NCI-H1092 treated with DMSO at 0.1 percent for 48 hours (cell line): ENCODE measurements at places on chromosomes 6 and 20.

GRCh38 chr6:138498629-138499302, 528 bp downstream of the NHSL1 start:
- no peak for DNase-seq

- no peak for DNase-seq
These were observed 25.0 kb upstream of the NELFCD start for GRCh38 chr20:58956078-58956477.

GRCh38 chr6:139846538-139847456, 472.3 kb upstream of the CITED2 start:
- DNase-seq: no peak

DNA sequence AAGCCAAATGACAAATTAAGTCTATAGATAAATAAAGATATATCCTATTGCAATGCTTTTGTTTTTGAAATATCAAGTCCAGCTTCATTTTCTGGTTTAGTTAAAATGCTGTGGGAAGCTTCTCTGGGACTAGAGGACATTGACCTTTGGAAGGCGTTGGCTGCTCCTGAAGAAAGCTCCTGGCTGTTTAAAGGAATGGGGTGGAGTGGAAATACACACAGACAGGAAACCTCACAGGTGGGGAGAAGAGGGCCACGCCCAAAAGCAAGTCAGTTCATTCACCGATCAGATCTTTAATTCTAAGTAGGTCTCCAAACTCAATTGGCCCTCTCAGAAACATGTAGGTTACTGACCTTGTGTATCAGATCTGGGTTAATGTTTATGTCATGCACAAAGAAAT, 59.6 kb downstream of the SPTLC3 start:
- no peak for DNase-seq

- no peak for DNase-seq
These were observed 9.7 kb downstream of the RPS6KA2 start for GRCh38 chr6:166617359-166617758.

GRCh38 chr6:15329197-15329671, 83.4 kb downstream of the JARID2 start:
- no peak for DNase-seq

- DNase-seq: no peak
These were observed 44.1 kb upstream of the RNF8 start for GRCh38 chr6:37309692-37310091.

- DNase-seq: no peak
These were observed 28.9 kb downstream of the PSMB9 start for GRCh38 chr6:32882879-32883250.

DNA sequence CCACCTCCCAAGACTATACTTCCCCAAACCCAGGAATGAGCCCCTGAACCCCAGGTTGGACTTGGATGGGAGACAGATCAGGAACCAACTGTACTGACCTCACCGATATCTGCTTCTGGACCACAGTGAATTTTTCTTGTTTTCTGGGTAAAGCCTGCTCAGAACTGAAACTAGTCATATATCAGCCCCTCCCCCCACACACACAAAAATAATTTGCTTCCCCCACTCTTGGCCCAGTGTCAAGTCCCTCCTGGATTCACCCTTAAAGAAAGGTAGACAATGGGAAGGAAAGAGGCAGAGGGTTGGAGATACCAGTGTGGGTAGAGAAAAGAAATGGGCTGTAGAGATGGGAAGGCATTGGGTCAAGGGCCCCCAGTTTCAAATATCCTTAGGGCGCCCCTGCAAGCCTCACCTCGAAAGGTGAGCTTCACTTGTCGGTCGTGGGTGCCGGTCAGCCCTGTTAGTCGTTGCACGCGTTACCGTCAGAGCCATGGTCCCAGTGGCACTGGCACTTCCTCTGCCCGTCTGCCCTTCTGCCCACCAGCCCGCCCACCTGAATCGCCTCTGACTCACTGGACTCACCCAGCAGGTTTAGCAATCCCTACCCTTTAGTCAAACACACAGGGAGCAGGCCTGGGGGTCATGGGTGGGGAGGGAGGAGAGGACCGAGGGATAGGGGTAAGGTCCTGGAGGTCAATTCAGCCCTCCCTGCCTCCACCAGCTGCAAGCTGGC, 8.5 kb upstream of the SPAG4 start:
- DNase-seq: no peak

DNA sequence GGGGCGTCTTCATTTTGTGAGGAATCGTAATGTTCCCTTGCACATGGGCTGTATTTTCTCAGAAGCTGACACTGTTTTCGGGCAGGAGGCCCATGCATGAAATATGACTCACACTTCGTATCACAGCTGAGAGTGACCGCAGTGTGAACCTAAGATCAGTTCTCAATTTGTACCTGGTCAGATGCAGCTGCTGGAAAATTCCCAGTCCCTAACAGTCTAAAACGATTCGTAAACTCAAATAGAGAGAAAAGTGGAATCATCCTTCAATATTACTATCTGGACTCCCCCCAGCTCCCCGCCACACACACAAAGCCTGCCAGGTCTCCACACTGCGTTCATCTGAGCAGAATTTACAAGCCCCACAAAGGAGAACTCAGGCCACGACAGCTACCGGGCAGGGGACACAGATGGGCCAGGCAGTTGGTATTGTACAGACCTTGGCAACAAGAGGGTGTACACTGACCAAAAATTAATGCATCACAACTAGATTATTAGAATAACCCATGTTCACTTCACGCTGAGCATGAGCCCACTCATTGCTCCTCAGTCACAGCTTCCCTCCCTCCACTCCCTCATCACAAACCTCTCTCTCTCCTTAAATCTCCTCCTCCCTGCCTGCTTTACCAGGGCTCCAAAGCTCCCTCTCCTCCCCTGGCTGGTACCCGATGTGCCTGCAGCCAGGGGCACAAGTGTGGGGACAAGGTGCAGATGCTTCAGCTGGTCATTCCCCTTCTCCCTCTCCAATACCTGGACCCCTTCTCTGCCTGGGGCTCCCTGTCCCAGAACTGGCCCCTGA, 488.4 kb downstream of the PREX1 start:
- DNase-seq: no peak

GRCh38 chr6:39181333-39181732, 47.9 kb downstream of the KCNK5 start:
- no peak for DNase-seq

DNA sequence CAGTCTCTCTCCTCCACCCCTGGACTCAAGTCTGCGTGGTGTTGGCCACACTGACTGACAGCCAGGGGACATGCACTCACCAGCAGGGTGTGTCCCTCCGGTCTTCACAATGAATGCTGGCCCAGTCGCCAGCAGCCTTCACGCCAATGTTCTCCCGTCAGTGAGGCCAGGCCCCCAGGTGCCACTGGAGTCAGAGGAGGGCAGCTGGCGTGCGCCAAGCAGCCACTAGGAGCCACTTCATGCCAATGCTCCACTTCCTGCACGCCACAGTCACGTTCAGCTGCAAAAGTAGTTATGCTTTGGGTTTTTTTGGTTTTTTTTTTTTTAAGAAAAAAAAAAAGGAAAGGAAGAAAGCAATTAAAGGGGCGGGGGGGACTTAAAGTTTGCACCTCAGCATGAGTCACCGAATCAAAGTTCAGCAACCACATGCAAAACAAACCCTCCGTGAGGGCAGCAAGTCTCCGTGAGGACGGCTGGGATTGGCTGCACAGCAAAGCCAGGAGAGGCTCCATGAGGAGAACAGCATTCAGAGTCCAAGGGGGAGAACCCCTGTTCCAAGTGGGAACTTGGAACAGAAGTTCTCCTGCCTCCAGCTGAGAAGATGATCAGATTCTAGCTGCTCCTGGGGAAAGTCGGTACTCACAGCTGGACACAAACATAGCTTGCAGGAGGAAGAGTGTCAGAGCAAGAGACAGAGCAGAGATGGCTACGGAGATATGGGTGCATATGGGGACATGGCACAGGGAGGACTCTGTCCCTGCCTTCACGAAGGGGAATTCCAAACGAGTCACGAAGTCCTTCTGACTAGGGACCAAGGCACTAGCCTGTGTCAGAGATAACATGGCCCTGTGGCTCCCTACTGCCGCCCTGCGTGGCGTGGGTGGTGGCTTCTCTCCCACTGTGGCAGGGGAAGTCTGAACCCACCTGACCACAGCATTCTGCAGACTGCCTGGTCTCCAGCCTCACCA, at the start of gene ZC3H12D:
TSS of gene ZC3H12D (minus strand) at position 282 of the 968 bp plus-strand sequence. CDS start 10,471 bp downstream, outside the sequence.
- no peak for DNase-seq

DNA sequence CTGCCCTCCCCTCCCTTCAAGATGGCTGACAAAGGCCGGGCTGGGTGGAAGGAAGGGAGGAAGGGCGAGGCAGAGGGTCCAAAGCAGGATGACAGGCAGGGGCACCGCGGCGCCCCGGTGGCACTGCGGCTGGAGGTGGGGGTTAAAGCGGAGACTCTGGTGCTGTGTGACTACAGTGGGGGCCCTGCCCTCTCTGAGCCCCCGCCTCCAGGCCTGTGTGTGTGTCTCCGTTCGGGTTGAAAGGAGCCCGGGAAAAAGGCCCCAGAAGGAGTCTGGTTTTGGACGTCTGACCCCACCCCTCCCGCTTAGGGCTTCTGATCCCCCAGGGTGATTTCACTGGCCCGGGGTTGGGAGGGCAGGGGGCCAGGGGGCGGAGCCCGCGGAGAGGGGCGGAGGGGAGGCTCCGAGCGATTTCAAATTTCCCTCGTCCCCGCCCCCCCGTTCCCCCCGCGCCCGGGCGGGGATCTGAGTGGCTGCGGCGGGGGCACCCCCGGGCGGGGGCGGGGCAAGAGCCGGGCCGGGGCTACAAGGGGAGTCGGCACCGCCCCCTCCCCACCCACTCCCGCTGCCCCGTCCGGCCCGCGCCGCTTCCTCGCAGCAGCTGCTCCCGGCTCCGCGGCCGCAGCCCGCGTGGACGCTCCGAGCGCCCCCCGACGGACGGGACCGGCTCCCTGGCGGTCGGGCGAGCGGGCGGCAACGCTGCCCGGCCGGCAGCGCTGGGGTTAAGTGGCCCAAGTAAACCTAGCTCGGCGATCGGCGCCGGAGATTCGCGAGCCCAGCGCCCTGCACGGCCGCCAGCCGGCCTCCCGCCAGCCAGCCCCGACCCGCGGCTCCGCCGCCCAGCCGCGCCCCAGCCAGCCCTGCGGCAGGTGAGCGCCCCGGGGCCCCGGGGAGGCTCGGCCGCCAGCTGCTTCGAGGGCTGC, at the start of gene DNMT3B:
TSS of gene DNMT3B (plus strand) at position 555 of the 923 bp plus-strand sequence. CDS start 17,939 bp downstream, outside the sequence.
- DNase-seq: peak; percentile 59

- no peak for DNase-seq
These were observed 126.4 kb downstream of the SCML4 start for GRCh38 chr6:107697682-107698081.

DNA sequence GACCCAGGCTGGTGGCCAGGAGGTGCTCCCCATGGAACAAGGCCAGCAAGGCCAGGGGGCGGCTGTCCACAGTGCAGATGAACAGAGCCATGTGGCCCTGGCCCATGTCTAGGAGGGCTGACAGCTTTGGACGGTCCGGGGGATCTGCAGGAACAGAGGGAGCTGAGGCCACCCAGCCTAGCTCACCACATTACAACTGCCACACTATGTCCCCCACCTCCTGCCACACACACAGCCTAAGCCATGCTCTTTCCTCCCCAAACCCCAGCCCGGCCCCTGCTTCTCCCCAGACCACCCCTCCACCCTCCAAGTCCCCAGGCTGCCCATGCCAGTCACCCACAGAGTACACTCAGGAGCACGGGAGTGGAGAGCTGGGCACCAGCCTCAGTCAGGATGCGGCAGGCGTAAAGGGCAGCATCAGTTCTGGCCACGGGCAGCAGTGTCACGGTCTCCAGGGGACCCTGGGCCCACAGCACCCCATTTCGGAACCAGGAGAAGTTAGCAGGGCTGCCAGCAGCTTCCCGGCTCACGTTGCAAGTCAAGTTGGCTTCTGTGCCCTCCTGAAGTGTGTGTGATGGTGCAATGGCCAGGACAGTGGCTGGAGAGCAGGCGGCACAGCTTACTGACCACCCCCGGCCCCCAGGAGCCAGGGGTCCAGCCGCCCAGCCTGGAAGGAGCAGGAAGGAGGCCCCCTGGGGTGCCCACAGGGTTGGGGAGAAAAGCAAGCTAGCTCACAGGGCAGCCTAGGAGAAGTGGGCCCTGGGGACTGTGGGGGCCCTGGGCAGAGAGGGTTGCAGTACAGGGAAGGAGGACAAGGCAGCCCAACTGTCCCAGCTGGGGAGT, 15.2 kb upstream of the ADAM33 start:
- DNase-seq: no peak

DNA sequence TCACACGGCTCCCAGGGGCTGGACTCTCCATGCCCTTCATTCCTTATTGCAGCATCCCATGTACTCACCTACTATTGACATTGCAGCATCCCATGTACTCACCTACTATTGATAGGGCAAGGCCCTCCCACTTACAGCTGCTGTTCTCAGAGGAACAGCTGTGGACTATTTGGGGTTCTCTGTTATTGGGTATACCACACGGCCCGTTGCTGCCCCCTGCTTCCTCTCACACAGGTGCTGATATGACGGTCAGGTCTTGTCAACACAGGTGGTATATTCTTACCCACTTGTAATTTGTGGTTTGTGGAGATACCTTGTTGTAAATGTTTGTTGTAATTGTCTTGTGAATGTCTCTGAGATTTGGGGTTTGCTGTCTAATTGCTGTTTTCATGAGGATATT, 18.8 kb downstream of the ALDH5A1 start:
- no peak for DNase-seq

DNA sequence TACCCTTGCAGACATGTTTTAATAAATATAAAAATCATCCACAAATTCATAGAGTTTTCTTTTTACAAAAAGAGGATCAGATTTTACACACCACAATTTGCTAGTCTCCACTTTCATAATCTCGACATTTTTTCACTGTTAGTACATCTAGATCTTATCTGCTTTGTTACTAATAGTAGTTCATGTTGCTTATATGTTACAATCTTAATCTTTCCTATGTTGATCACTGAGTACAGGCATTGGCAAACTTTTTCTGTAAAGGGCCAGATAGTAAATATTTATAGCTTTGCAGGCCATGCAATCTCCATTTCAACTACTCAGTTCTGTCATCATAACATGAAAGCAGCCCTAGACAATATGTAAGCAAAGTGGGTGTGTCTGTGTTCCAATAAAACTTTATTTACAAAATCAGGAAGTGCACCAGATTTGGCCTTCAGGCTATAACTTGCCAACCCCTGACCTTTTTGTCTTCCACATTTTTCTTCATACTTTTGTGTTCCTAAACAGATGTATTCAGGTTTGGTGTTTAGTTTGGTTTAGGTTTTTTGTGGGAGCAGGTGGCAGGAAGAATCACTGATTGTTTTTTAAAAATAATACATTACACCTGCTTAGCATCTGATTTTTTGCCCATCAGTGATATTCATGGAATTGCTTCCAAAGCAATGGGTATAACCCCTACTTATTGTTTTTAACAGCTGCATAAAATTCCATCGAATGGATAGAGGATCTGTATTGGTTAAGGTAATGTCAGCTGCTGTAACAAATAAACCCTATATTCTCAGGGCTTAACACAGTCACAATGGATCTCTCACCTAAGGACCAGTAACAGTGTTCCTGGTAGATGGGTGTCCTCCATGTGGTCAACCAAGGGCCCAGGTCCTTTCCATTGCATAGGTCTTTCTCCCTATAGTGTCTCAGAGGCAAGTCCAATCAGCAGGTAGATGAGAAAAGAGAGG, 61.2 kb downstream of the EYA2 start:
- no peak for DNase-seq

DNA sequence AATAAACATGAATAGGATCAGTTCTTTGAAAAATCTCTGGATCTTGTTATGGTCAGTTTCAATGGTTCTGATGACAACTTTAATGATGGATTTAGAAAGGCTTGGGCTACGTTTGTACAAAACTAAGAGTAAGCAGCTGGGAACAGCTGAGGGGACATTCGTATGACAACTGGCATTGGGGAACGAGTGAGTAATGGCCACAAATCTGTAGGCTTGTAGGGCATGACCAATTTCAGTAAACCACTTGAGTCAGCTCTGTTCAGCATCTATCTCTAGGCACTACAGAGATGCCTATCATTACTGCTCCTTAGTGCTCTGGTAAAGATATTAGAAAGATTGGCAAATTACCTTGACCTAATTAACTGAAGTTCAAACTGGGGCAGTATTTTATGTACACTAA, 1375.6 kb downstream of the EPHA7 start:
- no peak for DNase-seq

GRCh38 chr6:161853657-161854056, 579.8 kb upstream of the AGPAT4 start:
- no peak for DNase-seq
